ENCODE measurements at places on chromosomes 3 and 15. TPM values are rescaled to one million over a fixed set of nuclear protein-coding genes. Genes with fewer than 3 reads are reported as not detected.
A peak's percentile ranks its signal among the peaks of the same experiment; 100 is the strongest.

DNA sequence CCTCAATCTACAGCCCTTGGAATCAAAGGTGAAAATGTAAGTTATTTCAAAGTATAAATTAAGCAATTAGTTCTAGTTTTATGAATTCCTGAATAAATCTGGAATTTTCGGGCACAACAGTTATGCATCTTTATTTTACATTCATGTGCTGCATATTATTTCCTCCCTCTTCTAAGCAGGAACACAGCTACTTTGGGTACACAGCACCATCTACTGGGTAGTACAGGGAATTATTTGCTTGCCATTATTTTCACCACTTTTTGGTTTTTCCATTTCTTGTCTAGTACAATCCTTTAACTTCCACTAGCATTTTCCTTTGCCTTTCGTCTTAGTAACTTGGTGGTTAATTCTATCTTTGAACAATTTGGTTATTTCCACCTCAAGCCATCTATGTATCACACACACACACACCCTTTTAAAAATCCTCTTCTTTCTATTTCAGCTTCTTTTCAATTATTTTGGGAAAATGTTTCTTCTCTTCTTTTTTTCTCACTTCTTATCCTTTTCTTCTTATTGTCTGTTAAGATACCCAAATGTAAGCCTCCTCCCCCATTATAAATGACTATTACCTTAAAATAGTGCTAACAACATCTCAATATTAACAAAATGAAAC, 451.0 kb downstream of the MFSD1 start:
- peak; percentile 61 for DNase-seq

GRCh38 chr3:43178891-43179366, 73.0 kb upstream of the POMGNT2 start:
- DNase-seq, result peak; percentile 98

DNA sequence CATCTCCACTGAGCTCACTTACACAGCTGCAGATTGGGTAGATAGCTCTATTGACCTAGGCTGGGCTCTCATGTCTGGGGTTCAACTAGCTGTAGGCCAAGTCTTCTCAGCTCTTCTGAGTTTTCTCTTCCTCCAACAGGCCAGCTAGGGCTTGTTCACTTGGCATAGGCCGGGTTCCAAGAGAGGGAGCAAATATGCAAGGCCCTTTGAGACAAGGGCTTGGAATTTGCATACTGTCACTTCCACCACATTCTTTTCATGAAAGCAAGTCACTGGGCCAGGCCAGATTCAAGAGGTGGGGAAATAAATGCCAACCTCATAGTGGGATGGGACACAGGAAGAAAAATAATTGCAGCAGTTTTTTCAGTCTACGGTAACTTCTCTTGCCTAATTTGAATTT, 25.2 kb downstream of the PIGB start:
- peak; percentile 61 for DNase-seq

- no peak for DNase-seq
Observed at GRCh38 chr3:124951511-124952281, 17.1 kb upstream of the MUC13 start.

- no peak for DNase-seq
Observed at GRCh38 chr3:135792858-135793475, 172.6 kb upstream of the PPP2R3A start.

DNA sequence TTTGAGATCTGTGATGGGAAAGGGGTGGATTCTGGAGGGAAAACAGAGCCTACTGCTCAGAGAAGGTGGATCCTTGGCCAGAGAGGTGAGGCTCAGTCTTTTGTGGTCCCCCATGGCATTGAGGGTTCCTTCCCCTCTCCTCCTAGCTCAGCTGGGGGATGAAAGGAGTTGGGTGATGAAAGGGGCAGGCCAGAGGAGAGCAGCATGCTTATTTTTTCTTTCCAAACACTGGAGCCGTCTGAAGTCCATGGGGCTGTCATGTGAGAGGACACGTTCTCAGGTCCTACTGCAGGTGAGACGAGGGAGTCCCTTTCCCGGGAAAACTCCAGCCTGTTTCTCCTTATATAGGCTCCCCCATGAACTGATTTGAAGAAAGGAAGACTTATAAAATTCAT, 71.4 kb downstream of the SCN5A start:
- DNase-seq, result no peak

GRCh38 chr15:79978655-79979514, 7.9 kb upstream of the BCL2A1 start:
- peak; percentile 32 for DNase-seq

DNA sequence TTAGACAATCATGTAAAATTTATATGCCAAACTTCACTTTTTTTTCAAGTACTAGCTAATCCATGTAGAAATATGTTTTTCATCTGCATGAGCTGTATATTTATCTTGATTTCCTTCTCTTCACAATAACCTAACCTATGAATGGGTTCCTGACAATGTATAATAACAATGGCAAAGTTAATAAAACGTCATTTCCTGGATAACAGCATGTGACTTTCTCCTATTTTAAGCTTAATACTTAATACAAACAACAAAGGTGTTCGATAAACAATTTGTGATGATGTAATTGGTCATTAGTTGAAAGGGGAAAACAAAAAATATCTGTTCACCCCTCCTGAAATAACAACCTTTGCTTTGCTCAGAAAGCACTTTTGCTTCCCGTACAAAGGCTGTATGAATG, 20.4 kb downstream of the CD200 start:
- DNase-seq, result no peak

GRCh38 chr3:58349792-58350626, 17.3 kb downstream of the PXK start:
- no peak for DNase-seq

GRCh38 chr3:113193288-113193687, 18.1 kb upstream of the BOC start:
- DNase-seq, result peak; percentile 7

- no peak for DNase-seq
Observed at GRCh38 chr3:94520364-94520763, 457.5 kb downstream of the NSUN3 start.

- peak; percentile 41 for DNase-seq
Observed at GRCh38 chr15:66872405-66872804, 170.4 kb downstream of the SMAD6 start.

- DNase-seq, result peak; percentile 92
Observed at GRCh38 chr15:72272213-72272996, at the start of gene PARP6. Gene PARP6, minus strand, starts transcription at chr15:72272554. Its CDS starts 5,077 bp downstream, at chr15:72267477.

DNA sequence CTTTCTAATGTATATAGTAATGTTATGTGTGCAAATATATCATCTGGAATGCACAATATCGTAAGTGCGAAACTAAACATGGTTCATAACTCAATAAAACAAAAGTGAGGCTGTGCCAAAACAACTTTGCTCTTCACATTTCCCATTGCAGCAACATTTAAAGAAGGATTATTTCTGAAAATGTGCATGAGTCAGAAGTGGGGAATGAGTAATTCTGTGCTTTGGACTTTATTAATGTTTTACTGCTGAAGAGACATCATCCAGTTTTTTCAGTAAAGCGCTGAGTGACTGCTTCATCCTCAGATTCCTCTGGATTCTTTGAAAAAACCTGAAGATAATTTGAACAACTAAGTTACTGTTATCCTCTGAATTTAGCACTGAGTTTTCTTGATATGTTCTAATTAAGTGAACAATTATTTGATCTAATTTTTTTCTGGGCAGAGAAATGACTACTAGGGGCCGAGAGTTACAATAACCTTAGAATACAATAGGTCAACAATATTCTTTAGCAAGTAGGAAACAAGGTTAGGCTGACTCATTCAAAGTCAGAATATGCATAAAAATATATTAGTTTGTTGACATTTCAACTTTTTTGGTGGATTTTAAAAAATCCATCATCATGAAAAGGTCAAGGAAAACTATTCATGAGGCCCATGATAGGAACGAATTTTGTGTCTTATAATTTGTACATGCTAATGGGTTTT, 20.0 kb upstream of the PLCL2 start:
- peak; percentile 89 for DNase-seq

DNA sequence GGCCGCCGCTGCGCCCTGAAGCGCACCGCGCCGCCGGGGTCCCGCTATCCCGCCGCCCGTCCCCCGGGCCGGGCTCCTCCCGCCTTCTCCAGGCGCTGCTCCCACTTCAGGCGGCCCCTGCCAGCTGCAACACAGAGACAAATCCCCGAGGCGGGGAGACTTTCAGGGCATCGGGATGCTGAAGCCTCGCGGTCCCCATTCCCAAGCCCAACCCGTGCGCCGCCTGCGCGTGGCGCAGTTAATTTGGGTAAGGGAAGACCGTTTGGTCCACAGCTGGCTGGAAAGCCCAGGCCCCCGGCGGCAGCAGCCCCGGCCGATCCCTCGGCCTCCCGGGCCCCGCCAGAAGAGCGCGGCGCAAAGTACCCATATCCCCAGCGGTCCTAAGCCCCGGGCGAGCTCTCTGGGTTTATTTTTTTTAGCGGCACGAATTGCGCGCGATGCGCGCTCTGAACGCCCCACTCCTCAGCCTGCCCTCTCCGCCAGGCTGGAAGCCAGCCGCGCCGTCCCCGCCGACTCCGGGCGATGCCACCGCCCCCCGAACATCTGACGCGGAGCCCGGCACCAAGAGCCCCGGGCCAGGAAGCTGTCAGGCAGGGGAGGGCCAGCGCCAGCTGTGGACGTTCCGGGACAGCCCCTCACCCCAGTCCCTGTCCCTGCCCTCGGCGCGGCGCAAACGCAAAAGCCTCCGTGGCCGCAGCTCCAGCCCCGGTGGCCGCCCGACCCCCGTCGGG, 517 bp downstream of the FBN1 start:
- DNase-seq, result no peak

DNA sequence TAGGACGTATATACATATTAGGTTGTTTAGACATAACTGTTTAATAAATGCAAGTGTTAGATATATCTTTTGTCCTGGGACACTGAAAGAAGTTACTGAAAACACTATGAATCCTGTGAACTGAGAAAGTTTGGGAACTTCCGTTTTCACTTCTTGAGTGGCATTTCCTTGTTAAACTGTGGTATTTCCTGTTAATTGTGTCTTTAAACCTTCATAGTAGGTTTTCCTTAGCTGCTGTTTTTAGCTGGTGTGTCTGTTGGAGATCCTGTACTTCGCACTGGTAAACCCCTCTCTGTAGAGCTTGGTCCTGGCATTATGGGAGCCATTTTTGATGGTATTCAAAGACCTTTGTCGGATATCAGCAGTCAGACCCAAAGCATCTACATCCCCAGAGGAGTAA, 37.1 kb downstream of the ATP6V1A start:
- no peak for DNase-seq

DNA sequence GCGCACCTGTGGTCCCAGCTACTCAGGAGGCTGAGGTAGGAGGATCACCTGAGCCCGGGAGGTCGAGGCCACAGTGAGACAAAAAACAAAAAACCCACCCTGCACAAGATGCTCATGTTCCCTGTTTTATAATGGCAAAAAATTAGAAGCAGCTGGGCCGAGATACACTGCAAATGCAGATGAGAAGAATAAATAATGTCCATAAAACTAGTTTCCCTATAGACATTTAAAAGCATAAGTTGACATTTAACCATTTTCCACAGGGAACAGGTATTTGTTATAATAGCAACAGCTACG, 537 bp upstream of the SCAP start:
- no peak for DNase-seq

GRCh38 chr3:75781079-75781745, 4.1 kb downstream of the ZNF717 start:
- DNase-seq, result no peak

DNA sequence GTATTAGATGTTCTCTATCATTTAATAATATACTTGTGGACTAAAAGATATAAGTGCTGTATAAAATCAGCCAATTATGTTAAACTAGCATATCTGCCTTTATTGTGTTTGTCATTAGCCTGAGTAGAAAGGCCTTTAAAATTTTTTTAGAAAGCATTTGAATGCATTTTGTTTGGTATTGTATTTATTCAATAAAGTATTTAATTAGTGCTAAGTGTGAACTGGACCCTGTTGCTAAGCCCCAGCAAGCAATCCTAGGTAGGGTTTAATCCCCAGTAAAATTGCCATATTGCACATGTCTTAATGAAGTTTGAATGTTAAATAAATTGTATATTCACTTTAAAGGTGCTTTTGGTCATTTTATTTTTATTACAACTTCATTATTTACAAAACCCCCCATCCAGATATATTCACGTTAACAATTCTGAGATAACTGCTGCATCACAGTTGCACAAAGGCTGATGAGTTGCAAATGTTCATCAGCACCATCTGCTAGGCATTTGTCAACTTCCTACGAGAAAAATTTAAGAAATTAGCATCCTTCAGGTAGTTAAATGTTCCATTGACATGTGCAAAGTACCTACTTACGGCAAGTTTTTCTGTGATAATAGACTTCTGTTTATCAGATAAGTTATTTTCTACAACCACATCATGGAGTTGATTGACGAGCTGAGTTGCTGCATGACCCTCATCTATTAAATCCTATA, 6.3 kb downstream of the EIF4A2 start:
- no peak for DNase-seq

- DNase-seq, result no peak
Observed at GRCh38 chr3:42014458-42014920, 52.6 kb upstream of the ULK4 start.

GRCh38 chr3:35383719-35384555, 255.4 kb upstream of the ARPP21 start:
- DNase-seq, result peak; percentile 90

GRCh38 chr15:71111950-71112349, 3.3 kb upstream of the THSD4 start:
- DNase-seq, result no peak

DNA sequence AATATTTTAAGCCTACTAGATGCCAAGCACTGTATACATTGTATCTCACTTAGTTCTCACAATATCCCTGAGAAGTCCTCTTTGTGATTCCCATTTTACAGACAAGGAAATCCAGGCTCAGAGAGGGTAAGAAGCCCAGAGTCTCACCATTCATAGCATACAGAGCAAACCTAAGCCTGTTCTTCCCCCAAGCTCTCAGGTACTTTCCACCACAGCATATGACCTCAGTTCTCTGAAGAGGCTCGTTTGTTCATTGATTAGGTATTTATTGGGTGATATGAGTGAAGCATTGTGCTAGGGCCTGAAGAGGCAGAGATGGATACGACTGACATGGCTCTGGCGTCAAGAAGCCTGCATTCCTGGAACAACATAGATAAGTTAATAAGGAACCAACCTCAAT, 310.9 kb upstream of the UMPS start:
- no peak for DNase-seq

DNA sequence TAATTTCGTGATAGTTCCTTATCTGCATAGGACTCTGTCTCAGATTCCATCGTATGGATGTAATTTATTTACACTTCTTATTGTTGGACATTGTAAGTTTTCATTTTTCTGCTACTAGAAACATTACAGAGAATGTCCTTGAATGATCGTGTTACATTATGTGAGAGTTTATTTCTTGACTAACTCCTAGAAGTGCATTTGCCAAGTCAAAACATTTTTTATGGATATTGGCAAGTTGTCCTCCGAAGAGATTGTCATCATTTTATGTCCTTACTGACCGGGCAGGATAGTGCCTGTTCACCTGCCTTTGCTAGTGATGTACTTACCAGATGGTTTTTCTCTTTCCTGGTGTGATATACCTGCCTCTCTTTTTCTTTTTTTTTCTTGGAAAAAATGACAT, 13.4 kb downstream of the ASB7 start:
- DNase-seq, result no peak

CPEB1 gene
- 0.35 TPM for total RNA-seq

C3orf20 gene
- total RNA-seq, result not detected

RAD54L2 gene
- total RNA-seq, result 20.3 TPM

SPTBN5 gene
- 0.35 TPM for total RNA-seq

SCN5A gene
- total RNA-seq, result 0.20 TPM

RBMS3 gene
- total RNA-seq, result 26.7 TPM

MINAR1 gene
- 0.17 TPM for total RNA-seq

PARP15 gene
- not detected for total RNA-seq

LXN gene
- 50.3 TPM for total RNA-seq

TRAT1 gene
- not detected for total RNA-seq

GOLGA8Q gene
- total RNA-seq, result 1.4 TPM

IGF2BP2 gene
- total RNA-seq, result 33.5 TPM

BFSP2 gene
- not detected for total RNA-seq

Data from renal cortical epithelial cell (primary cell).